Frontal cortex (tissue), 4 donors: ENCODE measurements at places on chromosomes 16 and 17. TPM values are rescaled to one million over a fixed set of nuclear protein-coding genes. Genes with fewer than 3 reads are reported as not detected.
A peak's percentile ranks its signal among the peaks of the same experiment; 100 is the strongest.

DNA sequence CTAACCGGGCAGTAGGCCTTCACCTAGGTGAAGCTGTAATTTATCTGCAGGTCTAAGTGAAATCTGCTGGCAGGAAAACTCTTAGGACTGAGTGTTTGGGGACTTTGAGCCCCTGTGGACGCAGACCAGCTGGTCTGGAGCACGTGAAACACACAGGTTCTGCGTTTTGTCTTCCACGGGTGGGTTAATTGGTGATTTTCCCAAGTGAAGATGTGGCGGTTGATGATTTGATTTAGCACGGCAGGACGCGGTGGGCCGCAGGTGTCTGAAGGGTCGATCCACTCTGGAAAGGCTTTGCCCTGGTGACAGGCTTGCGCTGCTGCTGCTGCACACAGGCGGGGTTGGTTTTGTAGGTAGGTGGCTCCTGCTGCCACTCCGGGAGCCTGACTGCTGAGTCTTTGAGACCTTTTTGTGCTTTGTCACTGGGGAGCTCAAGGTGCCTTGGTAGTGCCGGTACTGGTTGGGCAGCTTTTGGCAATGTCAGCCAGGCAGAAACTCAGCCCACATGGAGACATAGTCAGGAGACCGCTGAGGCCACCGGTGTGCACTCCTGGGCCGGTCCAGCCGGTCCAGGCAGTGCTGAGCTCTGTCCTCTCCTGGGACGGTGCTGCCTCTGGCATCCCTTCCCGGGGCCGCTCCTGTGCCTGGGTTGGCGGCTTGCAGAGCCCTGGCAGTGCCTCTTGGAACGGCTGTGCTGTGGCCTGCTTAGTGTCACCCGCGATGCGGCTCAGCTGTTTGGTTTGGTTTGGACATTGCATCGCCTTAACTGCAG is 2.3 kb downstream of the BAIAP2 start:
- no peak for DNase-seq

DNA sequence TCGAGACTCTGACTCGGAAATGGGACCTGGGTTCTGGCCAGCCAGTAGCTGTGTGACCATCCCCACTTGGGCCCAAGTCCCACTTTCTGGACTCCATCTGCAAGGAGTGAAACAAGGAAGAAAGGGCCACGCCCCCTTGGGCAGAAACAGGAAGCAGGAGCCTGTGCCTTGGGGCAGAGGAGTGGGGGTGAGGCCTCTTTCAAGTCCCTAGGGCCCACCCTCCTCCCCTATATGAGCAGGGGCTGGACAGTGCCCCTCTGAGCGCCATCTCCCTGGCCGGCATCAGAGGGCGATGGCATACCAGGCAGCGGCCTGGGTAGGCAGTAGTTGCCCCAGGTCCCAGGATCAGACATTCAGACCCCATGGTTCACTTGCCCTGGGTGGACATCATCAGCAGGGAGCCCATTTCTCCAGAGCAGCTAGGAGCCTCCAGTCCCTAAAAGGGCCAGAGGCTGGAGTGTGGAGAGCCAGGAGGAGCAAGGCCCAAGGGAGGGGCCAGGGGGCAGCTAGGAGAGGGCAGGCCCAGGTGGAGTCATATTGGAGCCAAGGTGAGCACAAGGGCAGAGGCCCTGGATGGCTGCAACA is 7.1 kb downstream of the BCAR1 start:
- no peak for DNase-seq

- DNase-seq, result no peak
Observed at GRCh38 chr17:73490851-73491250, 153.4 kb downstream of the SDK2 start.

GRCh38 chr17:79211061-79211770 is 136.6 kb downstream of the ENGASE start:
- no peak for DNase-seq

DNA sequence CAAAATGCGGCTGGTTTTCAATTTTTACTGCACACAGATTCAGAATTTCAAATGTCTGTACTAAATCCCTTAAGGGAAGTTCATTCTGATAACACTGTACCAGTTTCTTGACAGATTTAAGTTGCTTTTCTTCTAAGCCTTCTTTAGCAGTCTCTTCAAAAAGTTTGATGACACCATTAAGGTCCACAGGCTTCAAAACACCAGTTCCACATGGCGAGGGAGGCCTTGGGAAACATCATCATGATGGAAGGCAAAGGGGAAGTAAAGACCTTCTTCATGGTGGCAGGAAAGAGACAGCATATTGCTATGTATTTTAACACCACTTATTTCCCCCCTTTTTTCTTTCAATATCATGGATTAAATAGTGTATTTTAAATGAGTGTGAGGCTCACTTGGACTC is 24.5 kb downstream of the NLRC5 start:
- no peak for DNase-seq

DNA sequence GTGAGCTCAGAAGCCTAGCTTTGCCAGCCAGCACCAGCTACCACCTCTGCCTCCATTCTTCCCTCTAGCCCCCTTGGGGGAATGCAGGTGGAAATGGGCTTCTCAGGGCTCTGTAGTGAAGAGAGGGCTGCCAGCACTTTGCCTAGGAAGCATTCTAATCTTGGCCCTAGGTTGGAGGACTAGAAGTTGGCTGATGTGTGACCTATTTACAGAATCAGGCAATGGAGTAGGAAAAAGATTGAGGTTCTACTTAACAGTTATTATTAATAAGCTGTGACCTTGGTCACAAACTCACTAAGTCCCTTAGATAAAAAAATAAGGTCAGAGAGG is 19.9 kb downstream of the DHX38 start:
- DNase-seq, result no peak

DNA sequence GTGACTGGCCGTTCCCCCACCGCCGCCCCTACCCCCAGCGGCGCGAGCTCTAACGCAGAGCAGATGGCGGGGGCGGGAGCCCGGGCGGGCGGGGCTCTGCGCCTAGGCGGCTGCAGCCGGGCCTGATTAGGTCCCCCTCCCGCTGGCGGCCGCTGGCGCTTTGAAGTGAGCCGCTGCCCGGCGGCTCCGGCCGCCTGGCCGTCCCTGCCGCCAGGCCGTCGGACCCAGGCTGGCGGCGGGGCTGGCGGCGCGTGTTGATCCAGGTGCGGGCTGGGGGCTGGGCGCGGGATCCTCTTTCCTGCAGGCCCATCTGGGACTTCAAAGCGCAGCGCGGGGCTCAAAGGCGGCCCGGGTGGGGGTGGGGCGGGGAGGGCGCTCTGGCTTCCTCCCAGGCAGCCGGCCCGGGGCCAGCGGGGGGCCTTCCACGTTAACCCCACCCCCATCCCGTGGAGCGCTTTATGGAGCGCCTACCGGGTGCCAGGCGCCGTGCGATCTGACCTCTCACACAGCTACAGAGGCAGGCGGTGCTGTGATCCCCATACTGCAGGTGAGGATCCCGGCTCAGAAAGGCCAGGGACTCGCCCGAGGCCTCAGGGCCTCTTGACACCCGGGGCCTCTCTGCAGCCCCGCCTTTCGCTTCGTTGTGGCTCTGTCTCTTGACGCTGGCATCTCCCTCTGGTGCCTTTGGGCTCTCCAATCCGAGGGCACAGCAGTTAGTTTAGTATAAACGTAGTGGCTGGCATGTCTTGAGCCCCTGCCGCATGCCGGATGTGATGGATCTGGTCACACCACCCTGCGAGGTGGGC is 80.0 kb upstream of the NKD1 start:
- DNase-seq, result peak; percentile 77

GRCh38 chr17:75712446-75712845 is 8.8 kb upstream of the ITGB4 start:
- DNase-seq, result no peak

DNA sequence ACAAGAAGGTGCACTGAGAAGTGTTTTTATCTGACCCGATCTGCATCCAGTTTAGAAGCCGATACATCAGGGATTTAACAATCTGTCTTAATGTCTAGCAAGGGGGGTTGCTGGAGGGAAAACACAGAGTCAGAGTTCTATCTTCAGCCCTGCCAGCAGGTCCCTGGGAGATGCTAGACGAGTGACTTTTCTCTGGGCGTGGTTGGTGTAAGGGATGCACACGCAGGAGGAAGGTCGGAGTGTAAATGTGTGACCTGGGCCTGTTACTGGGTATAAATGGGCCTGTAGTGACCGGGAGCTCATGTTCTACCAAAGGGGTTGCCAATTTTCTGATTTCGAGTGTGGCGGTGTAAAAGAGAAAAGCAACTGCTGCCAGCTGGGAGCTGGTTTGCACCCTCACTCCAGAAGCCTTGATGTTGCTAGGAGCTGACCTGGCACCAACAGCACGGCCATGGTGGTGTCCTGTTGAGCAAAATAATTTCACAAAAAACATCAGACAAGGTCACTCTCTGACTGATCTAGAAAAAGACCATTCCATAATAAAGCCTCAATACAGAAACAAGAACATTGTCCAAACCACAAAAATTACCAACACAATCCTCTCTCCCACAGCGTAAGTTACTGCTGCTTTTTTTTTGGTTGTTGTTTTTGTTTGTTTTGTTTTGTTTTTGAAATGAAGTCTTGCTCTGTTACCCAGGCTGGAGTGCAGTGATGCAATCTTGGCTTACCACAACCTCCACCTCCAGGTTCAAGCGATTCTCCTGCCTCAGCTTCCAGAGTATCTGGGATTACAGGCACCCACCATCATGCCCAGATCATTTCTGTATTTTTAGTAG is 1.3 kb upstream of the KCTD13 start:
- DNase-seq, result no peak

The YBX2 gene
- total RNA-seq, result 1.2 TPM

The PPY gene
- not detected for total RNA-seq
